ENCODE measurements at places on chromosomes 3 and 15. TPM values are rescaled to one million over a fixed set of nuclear protein-coding genes. Genes with fewer than 3 reads are reported as not detected.

DNA sequence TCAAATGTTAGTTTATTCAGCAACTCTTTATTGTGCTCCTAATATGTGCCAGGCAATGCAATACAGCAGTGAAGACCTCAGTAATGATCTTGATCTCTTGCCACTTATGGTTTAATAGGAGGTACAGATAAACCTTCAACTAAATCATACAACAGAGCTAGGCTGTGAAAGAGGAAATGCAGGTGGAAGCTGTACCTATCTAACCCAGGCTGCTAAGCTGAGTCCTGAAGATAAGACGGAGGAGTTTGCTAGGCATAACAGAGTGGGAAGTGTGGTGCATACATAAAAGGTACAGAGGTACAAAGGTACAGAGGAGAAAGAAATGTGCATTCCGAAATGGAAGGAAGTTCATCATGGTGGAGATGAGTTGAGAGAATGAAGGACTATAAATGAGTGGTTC is 35.0 kb downstream of the KBTBD8 start:
- DNase-seq = no peak

Gene PTH1R
- total RNA-seq = 2.1 TPM

Gene SENP8
- total RNA-seq = 2.4 TPM

Gene SYNPR
- not detected for total RNA-seq

Gene TEX55
- not detected for total RNA-seq
